ENCODE measurements at places on chromosomes 4 and X. TPM values are rescaled to one million over a fixed set of nuclear protein-coding genes. Genes with fewer than 3 reads are reported as not detected.

GRCh38 chr4:26145212-26145611 is 175.6 kb upstream of the RBPJ start:
- DNase-seq: no peak

The RTL9 gene
- under 0.01 TPM for total RNA-seq

DNA sequence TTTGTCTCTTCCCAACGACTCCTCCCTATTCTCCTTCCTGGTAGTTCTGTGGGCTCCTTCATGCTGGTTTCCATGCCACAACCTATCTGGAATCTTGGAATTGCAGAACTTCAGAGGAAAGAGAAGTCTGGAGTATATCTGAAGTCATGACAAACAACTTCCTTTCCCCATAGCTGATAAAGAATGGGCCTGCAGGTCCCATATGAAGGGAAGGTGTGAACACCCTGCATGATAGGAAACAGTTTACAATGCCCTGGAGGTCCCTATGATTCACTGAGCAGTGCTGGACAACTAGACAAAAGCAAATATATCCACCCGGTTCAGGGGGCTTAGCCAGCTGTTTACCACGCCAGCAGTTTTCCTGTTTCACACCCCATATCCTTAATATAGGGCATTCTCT is 19.4 kb downstream of the FAM9C start:
- DNase-seq: no peak

The FRMD7 gene
- total RNA-seq: not detected
